PC-3 (cell line): ENCODE measurements at places on chromosomes 4 and X. TPM values are rescaled to one million over a fixed set of nuclear protein-coding genes. Genes with fewer than 3 reads are reported as not detected.

- no peaks in the 10 kb centered on the region for H3K36me3 ChIP-seq
- peak overlapping the region; percentile 19 for H3K27ac ChIP-seq
- peaks cover 20% of the 10 kb centered on the region for H3K4me1 ChIP-seq
These were observed 6.3 kb upstream of the SH3KBP1 start for GRCh38 chrX:19893727-19894126.

GRCh38 chrX:100264200-100264599 is 145.9 kb downstream of the PCDH19 start:
- H3K4me1 ChIP-seq = no peaks in the 10 kb centered on the region
- H3K27me3 ChIP-seq = no peaks in the 10 kb centered on the region
- no peak overlapping the region for H3K27ac ChIP-seq
- H3K4me3 ChIP-seq = no peak overlapping the region
- H3K36me3 ChIP-seq = no peaks in the 10 kb centered on the region
- DNase-seq = no peak

- no peak overlapping the region for H3K4me3 ChIP-seq
- no peaks in the 10 kb centered on the region for H3K27me3 ChIP-seq
- no peaks in the 10 kb centered on the region for H3K36me3 ChIP-seq
- H3K27ac ChIP-seq = no peak overlapping the region
- DNase-seq = no peak
These were observed 40.9 kb upstream of the EOLA2 start for GRCh38 chrX:149979126-149979644.

The ZFP42 gene
- not detected in 2 replicates for total RNA-seq

GRCh38 chrX:426881-427280 is 40.2 kb upstream of the PPP2R3B start:
- no peaks in the 10 kb centered on the region for H3K36me3 ChIP-seq
- no peak overlapping the region for H3K4me3 ChIP-seq

DNA sequence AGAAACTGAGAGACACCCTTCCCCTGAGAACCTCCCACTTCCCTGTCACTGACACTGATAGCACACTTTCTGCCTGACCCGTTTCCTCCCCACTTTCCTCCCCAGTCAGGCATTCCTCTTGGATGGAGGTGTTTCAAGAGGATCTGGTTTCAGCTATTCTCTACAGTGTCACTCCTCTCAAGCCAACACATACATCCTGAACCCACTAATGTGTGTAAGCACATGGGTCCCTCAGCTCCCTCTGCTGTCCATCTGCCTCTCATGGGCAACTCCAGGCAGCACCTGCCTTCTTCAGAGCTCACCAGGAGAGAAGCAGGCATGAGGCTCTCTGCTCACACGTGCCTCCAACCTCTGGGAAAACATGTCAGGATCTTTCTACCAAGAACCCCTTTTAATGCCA is 207.6 kb downstream of the NAF1 start:
- no peaks in the 10 kb centered on the region for H3K4me1 ChIP-seq
- no peaks in the 10 kb centered on the region for H3K36me3 ChIP-seq
- DNase-seq = peak; percentile 4
- H3K4me3 ChIP-seq = no peak overlapping the region
- no peak overlapping the region for H3K27ac ChIP-seq

The CSN1S1 gene
- total RNA-seq = not detected in 2 replicates

DNA sequence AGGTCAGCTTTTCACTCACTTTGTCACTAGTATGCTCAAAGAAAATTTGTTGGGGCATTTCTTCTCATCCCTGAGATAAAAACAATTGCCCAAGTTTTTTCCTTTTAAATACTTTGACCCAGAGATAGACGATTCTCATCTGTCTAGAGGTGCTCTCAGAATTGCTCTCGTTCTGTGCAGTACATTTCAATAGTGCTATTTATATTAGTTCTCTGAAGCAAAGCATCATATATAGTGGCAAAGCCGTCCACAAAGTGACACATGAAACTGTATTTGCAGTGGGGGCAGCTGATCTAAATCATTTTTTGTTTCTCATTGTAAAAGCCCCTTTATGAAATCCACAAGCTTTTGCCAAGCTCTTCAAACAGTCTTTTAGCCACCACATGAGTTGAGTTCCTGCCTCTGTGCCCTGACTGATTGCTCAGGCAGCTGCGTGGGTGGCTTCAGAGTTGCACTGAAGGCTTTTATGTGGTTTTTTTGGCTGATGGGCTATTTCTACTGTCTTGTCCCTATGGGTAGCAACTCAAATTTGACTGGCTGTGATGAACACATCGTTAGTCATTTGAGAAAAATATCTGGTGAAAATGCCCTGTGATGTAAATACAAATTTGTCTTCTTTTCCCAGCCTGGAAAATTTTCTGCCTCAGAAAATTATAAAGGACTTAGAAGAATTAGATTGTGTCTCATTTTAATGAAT is 119.1 kb upstream of the OTUD4 start:
- H3K4me1 ChIP-seq = peaks cover 33% of the 10 kb centered on the region
- H3K36me3 ChIP-seq = no peaks in the 10 kb centered on the region
- peak; percentile 93 for DNase-seq
- peak overlapping the region; percentile 36; the same call in 1 of the 2 replicates for H3K4me3 ChIP-seq
- no peaks in the 10 kb centered on the region for H3K27me3 ChIP-seq

- H3K4me3 ChIP-seq = no peak overlapping the region
- peak; percentile 20 for DNase-seq
- no peaks in the 10 kb centered on the region for H3K27me3 ChIP-seq
- H3K36me3 ChIP-seq = no peaks in the 10 kb centered on the region
- no peak overlapping the region for H3K27ac ChIP-seq
These were observed 73.1 kb downstream of the PDGFC start for GRCh38 chr4:156898373-156899117.

GRCh38 chr4:95061220-95061619 is 303.5 kb downstream of the BMPR1B start:
- H3K4me1 ChIP-seq = no peaks in the 10 kb centered on the region
- DNase-seq = no peak
- H3K27me3 ChIP-seq = no peaks in the 10 kb centered on the region
- no peaks in the 10 kb centered on the region for H3K36me3 ChIP-seq

- peaks cover 9% of the 10 kb centered on the region; the same call in 1 of the 2 replicates for H3K4me1 ChIP-seq
- H3K4me3 ChIP-seq = no peak overlapping the region
- DNase-seq = no peak
- no peaks in the 10 kb centered on the region for H3K27me3 ChIP-seq
- H3K36me3 ChIP-seq = no peaks in the 10 kb centered on the region
- H3K27ac ChIP-seq = no peak overlapping the region
These were observed 1.7 kb upstream of the PRRG1 start for GRCh38 chrX:37347420-37347819.

DNA sequence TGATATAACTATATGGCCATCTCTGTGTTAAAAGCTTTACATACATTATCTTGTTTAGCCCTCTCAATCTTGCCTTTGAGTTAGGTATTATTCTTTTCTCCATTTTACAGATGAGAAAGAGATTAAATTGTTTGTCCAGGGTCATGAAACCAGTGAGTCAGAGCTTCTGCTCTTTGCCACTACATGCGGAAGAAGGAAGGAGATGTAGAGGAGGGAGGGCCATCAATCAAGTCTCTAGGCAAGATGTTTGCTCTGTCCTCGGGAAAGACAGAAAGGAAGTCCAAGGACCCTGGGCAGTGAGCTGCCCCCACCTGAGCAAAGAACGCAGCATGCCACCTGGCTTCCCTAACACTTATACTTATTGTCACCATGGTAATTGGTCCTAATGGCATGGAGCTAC is 133.7 kb upstream of the IL1RAPL2 start:
- peak; percentile 70 for DNase-seq
- no peaks in the 10 kb centered on the region for H3K36me3 ChIP-seq
- peaks cover 32% of the 10 kb centered on the region for H3K4me1 ChIP-seq
- no peak overlapping the region for H3K4me3 ChIP-seq
- H3K27ac ChIP-seq = peak overlapping the region; percentile 73
- H3K27me3 ChIP-seq = no peaks in the 10 kb centered on the region

GRCh38 chr4:98728871-98729270 is 70.5 kb upstream of the TSPAN5 start:
- peak overlapping the region; percentile 38; the same call in 1 of the 2 replicates for H3K4me3 ChIP-seq
- peak overlapping the region; percentile 65 for H3K27ac ChIP-seq
- H3K4me1 ChIP-seq = peaks cover 21% of the 10 kb centered on the region
- no peaks in the 10 kb centered on the region for H3K27me3 ChIP-seq

GRCh38 chr4:6011686-6012085 is 6.5 kb downstream of the C4orf50 start:
- H3K4me3 ChIP-seq = no peak overlapping the region
- H3K27ac ChIP-seq = no peak overlapping the region
- H3K27me3 ChIP-seq = peaks cover 28% of the 10 kb centered on the region
- no peaks in the 10 kb centered on the region for H3K36me3 ChIP-seq

GRCh38 chr4:84631573-84631972 is 48.6 kb downstream of the CDS1 start:
- peaks cover 26% of the 10 kb centered on the region for H3K4me1 ChIP-seq
- no peak overlapping the region for H3K27ac ChIP-seq
- H3K36me3 ChIP-seq = no peaks in the 10 kb centered on the region
- DNase-seq = no peak
- H3K27me3 ChIP-seq = no peaks in the 10 kb centered on the region

GRCh38 chr4:132998585-132999230 is 150.4 kb upstream of the PCDH10 start:
- no peak overlapping the region for H3K4me3 ChIP-seq
- no peak overlapping the region for H3K27ac ChIP-seq
- H3K36me3 ChIP-seq = no peaks in the 10 kb centered on the region
- DNase-seq = no peak
- no peaks in the 10 kb centered on the region for H3K27me3 ChIP-seq

- peak; percentile 73 for DNase-seq
- peaks cover 12% of the 10 kb centered on the region for H3K4me1 ChIP-seq
- H3K36me3 ChIP-seq = no peaks in the 10 kb centered on the region
These were observed 178.0 kb upstream of the ANKRD50 start for GRCh38 chr4:124890522-124890921.

GRCh38 chrX:136671006-136671610 is 23.1 kb downstream of the CD40LG start:
- H3K4me1 ChIP-seq = no peaks in the 10 kb centered on the region
- no peak overlapping the region for H3K4me3 ChIP-seq
- H3K27me3 ChIP-seq = no peaks in the 10 kb centered on the region
- DNase-seq = no peak

The IL13RA2 gene
- total RNA-seq = 3.4 and 8.1 TPM in 2 replicates

DNA sequence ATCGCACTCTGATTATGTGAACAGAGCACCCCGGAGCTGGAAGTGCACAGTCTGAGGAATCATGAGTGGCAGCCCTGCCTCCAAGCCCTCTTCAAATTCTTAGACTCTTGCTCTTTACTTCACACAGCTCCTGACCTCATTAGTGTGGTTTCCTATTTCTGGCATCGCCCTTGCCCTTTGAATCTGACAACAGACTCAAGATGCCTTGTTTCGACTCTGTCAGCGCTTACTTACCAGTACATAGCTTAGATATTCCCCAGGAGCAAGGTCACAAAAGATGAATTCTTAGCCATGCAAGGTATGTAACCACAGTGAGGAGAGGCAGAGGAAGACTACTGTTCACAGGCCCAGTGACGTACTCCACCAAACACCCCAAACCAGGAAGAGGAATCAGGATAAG is 167.2 kb downstream of the KDR start:
- H3K36me3 ChIP-seq = no peaks in the 10 kb centered on the region
- peaks cover 3% of the 10 kb centered on the region; the same call in 1 of the 2 replicates for H3K27me3 ChIP-seq
- no peak for DNase-seq

The FANCB gene
- total RNA-seq = 7.9 and 11.6 TPM in 2 replicates

DNA sequence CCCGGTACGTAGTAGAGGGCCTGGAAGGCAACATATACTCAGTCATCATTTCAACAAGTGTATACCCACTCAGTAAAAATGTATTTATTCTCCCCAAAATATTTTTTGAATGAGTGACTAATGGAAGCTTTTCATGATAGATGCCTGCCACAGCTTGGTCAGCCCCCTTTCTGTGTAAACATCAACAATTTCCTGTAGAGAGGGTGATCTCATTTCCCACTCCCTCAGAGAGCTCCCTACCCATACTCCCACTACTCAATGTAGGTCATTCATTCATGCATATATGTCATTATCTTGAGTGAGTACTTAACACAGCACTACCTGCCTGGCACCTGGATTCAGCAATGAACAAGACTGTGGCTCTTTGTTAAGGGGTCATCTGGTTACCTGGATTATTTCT is 81.9 kb downstream of the STK32B start:
- H3K27me3 ChIP-seq = peaks cover 23% of the 10 kb centered on the region
- DNase-seq = peak; percentile 16
- peaks cover 9% of the 10 kb centered on the region; the same call in 1 of the 2 replicates for H3K4me1 ChIP-seq

The MAGEA2 gene
- not detected in 2 replicates for total RNA-seq

The CCSER1 gene
- 6.0 and 10.1 TPM in 2 replicates for total RNA-seq

The TMEM255A gene
- not detected in 2 replicates for total RNA-seq

The MAGT1 gene
- total RNA-seq = 106 and 119 TPM in 2 replicates

DNA sequence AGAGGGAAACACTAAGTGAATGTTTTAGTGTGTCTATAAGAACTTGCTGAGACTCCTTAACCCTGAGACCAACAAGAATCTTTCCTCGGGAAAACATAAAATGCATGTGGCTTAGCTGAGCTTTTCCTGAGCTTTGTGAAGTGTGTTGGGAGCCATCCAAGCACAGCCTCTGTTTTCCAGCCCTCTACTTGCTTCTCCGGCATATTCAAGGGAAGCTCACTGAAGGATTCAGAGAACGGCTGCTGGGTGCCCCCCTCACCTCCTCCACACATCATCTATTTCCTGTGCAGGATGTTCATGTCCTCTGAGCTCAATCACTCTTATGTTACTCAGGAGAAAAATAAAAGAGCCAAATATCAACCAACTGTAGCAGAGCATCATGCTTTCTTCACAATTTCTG is 492.1 kb downstream of the IL15 start:
- no peak overlapping the region for H3K27ac ChIP-seq
- DNase-seq = no peak
- no peak overlapping the region for H3K4me3 ChIP-seq
- H3K27me3 ChIP-seq = no peaks in the 10 kb centered on the region

DNA sequence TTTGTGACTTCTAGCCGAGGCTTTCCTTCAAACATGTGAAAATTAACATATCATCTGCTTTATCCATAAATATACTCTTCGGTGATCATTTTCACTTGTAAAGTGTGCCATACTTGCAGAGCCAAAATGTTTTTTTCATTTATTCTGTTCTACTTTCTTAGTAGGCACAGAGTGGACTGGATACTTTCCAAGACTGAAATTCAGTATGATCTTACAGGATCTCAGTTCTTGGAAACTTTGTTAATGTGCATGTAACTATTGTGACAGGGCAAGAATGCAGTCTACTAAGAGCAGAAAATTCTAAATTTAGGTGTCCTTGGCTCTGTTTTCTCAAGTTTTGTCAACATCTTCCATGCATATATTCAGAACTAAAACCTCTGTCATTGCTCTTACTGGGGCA is 284.9 kb downstream of the TEX13A start:
- no peaks in the 10 kb centered on the region for H3K36me3 ChIP-seq
- H3K27me3 ChIP-seq = no peaks in the 10 kb centered on the region
- H3K4me1 ChIP-seq = no peaks in the 10 kb centered on the region
- no peak overlapping the region for H3K27ac ChIP-seq

DNA sequence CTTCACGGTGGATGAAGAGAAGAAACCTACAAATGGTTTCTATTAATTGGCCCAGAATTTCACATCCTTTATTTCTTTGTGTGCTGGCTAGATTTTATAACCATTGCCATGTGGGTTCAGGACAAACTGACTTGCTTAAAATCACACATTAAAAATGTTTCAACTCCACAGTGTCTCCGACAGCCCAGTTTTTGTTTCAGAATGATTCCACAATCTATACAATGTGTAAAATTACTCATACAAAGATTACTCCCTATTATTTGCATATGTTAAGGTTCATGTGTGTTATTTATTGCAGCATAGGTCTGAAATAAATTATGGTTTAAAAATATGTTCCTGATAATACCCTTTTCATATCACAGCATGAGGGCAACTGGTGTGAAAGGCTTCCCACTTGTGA is 20.6 kb downstream of the DCHS2 start:
- no peak overlapping the region for H3K4me3 ChIP-seq
- H3K27ac ChIP-seq = no peak overlapping the region
- no peak for DNase-seq
- H3K4me1 ChIP-seq = peaks cover 11% of the 10 kb centered on the region

The OPN1MW gene
- not detected in 2 replicates for total RNA-seq

The RIBC1 gene
- total RNA-seq = 0.29 and 1.6 TPM in 2 replicates

The SMIM10L2A gene
- 0.73 and 1.4 TPM in 2 replicates for total RNA-seq
